ENCODE measurements at places on chromosomes 3 and 15.
A peak's percentile ranks its signal among the peaks of the same experiment; 100 is the strongest.

- no peak for DNase-seq
These were observed 45.7 kb downstream of the TCF12 start for GRCh38 chr15:56964182-56964581.

DNA sequence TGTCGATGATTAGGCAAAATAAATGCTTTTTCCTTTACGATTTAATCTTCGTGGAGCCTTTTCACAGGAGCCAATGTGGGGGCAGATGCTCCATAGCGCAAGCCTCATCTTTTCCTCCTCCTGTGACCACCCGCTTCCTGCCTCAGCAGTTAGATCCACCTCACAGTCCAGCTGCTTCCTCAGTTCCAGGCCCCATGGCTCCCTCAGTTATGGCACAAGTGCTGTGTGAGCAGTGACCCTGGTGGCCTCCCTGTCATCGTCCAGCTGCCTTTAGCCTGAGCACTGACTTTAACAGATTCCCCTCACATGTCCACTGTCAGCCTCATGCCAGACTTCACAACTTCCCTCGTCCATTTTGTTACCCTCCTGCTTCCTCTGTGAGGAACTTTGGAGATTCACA lies 424.6 kb upstream of the GBE1 start:
- DNase-seq: no peak

GRCh38 chr15:77942611-77943211 lies 134.8 kb downstream of the TBC1D2B start:
- DNase-seq: no peak

DNA sequence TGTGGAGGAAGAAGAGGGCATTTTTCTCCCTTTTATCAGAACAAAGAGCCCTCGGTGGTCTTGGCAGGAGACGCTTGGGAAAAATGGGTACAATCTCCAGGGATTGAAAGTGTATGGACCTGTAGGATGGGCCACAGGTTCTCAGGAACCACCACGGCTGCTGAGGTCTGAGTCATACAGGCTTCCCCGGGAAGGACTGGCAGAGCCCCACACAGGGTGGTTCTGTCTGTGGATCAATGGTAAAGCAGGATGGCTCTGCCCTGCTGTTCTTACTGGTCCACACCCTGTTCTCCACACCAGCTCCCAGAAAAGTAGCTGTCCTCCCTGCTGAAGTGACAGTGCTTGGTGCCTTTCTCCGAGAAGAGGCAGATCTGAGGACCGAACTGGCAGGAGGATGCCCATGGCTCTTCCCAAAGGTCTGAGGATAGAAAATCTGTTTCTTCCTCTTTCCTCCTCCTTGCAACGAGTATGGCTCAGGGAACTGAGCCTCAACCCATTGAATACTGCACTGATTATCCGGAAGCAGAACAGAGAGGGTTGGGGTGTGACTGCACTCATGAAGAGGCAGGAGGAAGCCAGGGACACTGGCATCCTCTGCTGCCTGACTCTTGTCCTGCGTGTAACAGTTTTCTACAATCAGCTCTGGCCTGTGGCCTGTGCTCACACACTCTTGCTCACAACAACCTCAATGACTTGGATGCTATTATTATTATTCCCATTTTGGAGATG lies 39.0 kb downstream of the KIF9 start:
- DNase-seq: no peak

GRCh38 chr3:86554383-86554782 lies 436.6 kb downstream of the VGLL3 start:
- DNase-seq: no peak

DNA sequence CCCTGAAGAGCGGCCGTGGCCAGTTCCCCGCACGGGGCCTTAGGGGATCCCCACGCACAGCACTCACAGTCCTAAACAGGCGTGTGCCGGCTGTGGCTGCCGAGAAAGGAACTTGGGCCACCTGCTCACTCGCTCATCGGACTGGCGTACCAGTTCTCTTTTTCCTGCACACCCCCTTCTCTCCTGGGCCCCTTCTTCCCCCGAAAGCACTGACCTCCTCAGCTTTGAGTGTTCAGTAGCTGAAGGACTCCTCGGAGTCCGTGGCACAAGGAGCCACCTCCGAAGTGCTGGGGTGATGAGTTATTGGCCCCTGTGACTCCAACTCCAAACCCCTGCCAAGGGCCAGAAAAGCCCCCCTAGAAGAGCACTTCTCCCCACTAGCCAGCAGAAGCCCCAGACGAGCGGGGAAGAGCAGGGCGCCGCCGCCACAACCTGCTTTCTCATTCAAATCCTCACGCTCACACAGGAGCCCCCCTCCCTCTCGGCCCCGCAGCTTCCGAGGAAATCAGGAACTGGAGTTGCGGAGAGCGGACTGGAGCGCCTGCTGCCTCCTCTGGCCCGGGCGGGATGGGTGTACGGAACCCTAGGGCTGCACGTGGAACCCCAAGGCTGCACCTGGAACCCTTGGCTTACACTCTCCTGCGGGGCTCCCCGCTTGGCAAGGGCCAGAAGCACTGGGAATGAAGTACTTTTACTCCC lies at the start of gene PLCH1:
TSS of gene PLCH1 (minus strand) at position 446 of the 699 bp plus-strand sequence. CDS start 40,847 bp downstream, outside the sequence.
- no peak for DNase-seq

DNA sequence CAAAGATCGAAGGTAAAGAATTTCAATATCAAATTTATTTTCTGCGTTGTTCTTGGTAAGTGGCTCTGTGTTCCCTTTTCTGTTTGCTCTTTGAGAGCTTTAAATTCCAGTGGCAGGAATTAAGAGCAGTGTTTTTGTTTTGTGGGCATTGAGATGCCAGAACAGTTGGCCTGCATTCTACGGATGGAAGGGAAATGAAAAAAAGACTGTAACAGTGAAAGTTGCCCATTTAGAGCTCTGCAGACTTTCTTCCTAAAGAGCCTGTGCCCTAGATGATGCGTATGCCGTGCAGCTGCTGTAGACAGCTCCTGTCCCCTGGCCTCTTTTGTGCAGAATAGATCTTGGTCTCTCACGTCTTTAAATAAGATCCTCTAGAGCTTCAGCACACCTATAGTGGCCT lies 58.8 kb downstream of the KAT2B start:
- DNase-seq: no peak

DNA sequence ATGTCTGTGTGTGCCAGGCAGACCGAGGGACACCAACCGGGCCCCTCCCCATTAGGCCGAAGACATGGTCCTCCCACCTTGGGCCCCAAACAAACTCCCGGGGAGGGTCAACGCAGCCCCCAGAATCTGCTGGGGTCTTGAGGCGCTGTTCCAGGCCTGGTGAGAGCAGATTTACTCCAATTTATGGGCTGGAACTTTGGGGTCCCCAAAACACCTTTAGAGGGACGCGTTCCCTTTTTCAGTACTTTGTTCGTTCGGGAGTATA lies 2.4 kb downstream of the GATA2 start:
- no peak for DNase-seq

GRCh38 chr15:34239151-34239808 lies 14.5 kb downstream of the EMC4 start:
- peak; percentile 55 for DNase-seq

DNA sequence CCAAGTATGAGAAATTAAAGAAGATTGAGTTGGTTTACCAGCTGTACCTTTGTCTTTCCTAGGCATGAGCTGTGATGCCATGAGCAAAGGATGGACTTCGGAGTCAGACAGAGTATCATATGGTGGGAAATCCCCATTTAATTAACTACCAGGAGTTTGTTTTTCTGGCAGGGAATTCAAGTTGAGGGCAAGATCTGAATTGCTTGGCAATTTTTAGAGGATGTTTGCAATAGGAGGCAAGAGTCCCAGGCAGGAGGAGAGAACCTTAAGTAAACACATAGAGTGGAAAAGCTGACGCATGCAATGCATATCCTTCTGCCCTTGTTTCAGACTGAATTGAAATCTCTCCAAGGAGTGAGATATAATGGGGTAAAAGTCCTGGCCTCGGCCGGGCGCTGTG lies 569.7 kb upstream of the MDFIC2 start:
- DNase-seq: no peak

- no peak for DNase-seq
These were observed 184.5 kb upstream of the ATP11B start for GRCh38 chr3:182608832-182609231.

- DNase-seq: no peak
These were observed 24.7 kb upstream of the SCAANT1 start for GRCh38 chr3:63936925-63937324.

DNA sequence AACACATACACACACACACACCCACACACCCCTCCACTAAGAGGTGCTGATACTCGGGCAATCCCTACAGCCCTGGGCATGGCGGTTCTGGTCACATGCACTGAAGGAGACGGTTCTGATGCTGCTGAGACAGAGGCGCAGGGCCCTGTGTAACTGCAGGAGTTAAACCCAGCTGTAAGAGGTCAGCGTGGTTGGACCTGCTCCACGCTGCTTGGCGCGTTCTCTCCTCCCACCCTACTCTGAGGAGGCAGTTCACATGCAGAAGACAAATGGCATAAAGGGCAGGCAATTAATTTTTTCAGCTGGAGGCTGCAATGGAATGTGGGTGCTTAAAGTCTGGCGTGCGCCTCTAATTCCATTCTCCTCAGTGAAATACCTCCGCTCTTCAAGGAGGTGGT lies 35.2 kb downstream of the GRK7 start:
- DNase-seq: no peak

GRCh38 chr15:33094336-33094735 lies 100.2 kb downstream of the FMN1 start:
- no peak for DNase-seq

DNA sequence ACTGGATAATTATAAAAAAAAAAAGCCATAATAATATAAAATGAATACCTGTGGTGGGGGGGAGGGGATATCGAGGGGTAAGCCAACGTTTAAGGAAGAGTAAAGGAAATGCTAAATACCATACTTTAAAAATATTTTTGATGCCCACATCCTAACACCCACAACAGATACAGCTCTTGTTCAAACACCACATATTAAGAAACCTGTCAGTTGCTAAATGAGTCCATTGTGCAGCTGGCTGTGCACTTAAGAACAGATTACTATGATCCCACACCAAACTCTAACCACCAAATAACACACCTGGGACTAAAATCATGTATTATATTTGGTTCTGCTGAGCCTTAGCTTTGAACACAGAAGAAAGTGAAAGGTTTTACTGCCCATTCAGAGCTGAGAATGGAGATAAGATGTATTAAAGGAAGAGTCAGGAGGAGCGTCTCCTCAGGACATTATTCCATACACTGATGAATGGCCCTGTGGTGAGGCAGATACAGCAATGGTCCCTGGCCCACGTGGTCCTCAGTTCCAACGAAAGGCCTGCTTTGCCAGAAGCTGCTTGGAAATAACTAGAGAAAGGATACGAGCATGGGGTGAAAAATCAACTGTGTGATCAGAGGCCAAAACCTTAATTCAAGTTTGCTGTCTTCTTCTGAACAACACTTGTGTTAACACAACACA lies 515.4 kb downstream of the FOXP1 start:
- no peak for DNase-seq

DNA sequence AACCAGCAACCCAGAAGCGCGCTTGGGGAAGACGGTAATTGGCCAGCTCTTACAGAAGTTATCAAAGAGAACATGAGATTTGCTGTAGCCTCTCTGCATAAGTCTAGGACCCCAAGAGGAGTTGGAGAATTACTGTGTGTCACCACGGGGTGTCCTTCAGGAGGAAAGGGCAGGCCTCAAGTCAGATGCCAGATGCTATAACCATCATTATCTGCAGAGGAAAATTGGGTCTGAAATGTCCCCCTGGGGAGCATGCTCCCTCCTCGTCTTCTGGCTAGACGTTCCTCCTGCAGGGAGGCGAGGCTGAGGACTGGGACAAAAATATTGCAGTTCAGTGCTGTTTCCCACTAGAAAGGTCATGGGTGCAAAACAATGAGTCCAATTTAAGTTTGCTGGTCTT lies 380.5 kb upstream of the CFAP20DC start:
- DNase-seq: no peak

GRCh38 chr3:127670761-127671522 lies 1.8 kb upstream of the ABTB1 start:
- DNase-seq: no peak

- no peak for DNase-seq
These were observed 154.0 kb upstream of the PRICKLE2 start for GRCh38 chr3:64379221-64379620.

GRCh38 chr3:41209646-41210045 lies 10.3 kb downstream of the CTNNB1 start:
- DNase-seq: no peak

GRCh38 chr15:82599862-82600261 lies 47.3 kb downstream of the CPEB1 start:
- DNase-seq: no peak

DNA sequence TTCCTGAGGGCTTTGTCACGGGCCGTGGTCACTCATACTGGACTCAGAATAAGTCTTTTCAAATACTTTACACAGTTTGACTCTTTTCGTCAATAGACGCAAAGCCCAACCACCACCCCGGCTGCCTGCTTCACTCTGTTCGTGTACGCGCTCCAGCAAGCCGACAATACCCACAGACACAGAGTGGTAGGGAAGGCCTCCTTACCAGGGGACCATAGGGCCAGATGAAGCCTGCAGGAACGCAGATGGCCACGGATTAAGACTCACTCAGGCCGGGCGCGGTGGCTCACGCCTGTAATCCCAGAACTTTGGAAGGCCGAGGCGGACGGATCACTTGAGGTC lies 29.7 kb downstream of the EFCAB12 start:
- no peak for DNase-seq

- no peak for DNase-seq
These were observed 816.3 kb upstream of the CFAP20DC start for GRCh38 chr3:59866076-59866475.

- no peak for DNase-seq
These were observed 3.8 kb downstream of the CHST14 start for GRCh38 chr15:40474581-40474980.

DNA sequence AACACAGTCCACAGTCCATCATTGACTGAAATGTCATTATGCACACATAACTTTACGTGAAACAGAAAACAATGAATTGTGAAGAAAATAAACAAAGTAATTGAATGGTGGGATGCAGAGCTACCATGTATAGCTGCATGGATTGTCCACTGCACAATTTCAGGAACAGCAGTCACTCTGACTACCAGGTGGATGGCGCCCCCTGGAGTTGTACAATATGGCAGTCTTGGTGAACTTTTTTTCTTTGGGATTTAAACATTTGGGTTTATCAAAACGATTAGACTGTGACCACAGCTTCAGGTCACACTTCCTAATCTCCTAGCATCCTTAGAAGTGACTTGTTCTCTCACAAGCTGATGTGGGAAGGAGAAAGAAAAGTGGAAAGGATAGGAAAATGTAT lies 48.9 kb upstream of the TCF12 start:
- no peak for DNase-seq

DNA sequence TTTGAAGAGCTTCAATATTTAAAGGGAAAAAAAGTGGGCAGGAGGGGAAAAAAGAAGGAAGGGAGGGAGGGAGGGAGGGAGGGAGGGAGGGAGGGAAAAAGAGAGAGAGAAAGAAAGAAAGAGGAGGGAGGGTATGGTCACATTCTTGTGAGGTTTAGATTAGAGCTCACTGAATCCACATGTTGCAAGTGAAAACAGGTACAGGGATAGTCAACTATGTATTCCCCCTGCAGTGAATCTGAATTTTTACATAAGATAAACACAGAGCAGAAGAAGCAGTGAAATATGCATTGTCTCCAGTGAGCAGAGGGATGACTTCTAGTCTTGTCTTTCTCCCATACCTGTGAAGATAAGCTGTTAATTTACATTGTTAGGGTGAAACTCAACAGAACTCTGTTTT lies 84.0 kb downstream of the IFT80 start:
- DNase-seq: no peak

Data from NK-92 treated with Interleukin-12 subunit alpha and Interleukin-12 subunit beta, amount 100 ng/mL, for 24 hours (cell line).